ENCODE measurements at places on chromosomes 13 and 19. TPM values are rescaled to one million over a fixed set of nuclear protein-coding genes. Genes with fewer than 3 reads are reported as not detected.
A peak's percentile ranks its signal among the peaks of the same experiment; 100 is the strongest.

Gene SLC25A41
- not detected for total RNA-seq

- DNase-seq: no peak
Measured at GRCh38 chr13:79866436-79866835, 385.5 kb downstream of the NDFIP2 start.

Gene EPSTI1
- 4.8 TPM for total RNA-seq

DNA sequence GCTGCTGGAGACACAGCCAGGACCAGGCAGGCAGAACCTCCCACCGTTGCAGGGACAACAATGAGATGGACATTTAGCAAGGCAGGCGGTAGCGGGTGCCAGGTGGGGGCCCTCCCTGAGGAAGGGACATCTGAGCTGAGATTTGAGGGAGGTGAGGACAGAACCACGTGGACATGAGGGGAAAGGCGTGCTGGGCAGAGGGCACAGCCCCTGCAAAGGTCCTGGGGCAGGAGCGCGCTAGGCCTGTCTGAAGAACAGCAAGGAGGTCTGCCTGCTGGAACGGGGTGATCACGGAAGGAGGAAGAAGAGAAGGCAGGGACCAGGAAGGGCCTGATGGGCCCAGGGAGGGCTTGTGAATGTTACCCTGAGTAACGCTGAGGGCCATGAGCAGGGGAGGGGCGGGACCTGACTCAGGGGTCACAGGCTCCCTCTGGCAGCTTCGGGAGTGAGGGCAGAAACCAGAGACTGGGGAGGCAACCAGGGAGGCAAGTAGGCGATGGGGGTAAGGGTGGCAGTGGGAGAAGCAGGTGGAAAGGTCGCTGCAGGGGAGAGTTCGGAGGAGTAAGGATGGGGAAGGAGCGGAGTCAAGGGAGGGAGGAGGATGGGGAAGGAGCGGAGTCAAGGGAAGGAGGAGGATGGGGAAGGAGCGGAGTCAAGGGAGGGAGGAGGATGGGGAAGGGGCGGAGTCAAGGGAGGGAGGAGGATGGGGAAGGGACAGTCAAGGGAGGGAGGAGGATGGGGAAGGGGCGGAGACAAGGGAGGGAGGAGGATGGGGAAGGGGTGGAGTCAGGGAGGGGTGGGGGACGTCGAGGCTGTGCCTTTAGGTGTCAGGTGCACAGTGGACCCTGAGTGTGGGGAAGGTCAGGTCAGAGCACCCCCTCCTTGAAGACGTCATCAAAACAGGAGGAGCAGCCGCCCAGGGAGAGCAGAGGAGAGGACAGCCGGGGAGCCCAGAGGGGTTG, 15.7 kb upstream of the B3GNT3 start:
- DNase-seq: no peak

Gene CAPN12
- not detected for total RNA-seq

Gene CRX
- total RNA-seq: not detected

Gene ZNF283
- total RNA-seq: 10.7 TPM

DNA sequence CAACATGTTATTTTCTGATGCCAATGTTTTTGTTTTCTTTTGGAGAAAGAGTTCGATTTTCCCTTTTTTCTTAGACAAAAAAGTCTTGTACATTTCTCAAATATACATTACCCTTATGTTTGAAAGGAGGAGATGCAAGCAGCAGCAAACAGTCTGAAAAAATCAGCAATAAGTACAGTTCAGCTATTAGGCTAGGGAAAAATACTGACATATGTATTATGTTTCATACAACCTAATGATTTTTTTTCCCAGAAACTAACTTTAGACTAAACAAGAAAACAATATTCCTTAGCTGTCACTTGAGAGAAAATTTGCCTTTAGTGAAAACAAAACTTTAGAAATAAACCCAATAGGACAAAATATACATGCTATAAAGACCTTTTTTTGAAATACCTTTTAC, 1223.5 kb downstream of the SLITRK1 start:
- no peak for DNase-seq

DNA sequence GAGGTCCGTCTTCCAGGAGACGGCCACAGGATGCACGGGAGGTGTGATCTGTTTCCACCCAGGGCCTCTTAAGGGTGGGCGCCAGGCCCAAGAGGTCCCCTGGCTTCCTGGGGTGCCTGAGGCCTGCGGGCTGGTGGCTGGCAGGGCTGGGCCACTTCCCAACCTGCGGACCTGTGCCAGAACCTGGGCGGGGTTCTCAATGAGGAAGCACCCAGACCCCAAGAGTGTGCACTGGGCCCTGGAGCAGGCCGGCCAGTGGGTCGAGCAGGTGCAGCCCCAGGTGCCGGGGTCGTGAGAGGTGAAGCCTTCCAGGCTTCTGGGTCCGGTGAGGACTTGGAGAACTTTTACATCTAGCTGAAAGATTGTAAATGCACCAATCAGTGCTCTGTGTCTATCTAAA, 6.7 kb upstream of the MICU2 start:
- DNase-seq: no peak

DNA sequence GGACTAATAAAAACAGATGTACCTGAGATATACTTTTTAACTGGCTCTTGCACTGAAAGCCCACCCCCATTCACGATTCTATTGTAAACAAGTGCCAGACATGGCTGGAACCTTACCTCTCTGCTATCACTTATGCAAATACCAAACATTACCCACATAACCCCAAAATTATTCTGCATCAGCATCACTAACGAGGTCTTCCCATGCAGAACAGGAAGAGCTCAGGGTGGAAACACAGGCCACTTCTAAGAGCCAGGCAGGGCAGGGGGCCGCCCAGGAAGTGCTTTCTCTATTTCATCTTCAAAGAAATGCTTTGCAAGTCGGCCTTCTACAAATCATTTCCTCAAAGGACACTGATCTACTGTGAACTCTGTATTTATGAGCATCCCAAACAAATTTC, 7.3 kb downstream of the IRS2 start:
- DNase-seq: no peak

- DNase-seq: no peak
Measured at GRCh38 chr19:1400281-1401137, 833 bp downstream of the GAMT start.

- DNase-seq: no peak
Measured at GRCh38 chr19:57075125-57075524, 44.7 kb upstream of the USP29 start.

DNA sequence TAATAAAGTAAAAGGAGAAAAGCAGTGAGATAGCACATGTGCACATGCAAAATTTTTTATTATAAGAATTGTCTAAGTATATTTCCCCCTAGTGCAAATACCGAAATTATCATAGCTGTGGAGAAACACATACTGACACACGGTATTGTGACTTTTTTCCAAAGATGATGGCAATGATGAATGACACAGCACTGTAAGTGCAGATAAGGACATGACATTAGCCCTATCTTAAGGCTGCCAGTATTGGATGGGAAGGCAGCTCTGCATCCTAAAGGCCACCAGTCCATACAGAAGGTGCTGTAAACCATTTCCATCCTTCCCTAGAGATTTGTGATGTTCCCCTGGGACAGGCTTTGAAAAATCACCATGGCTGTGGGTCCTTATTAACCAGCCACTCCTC, 11.5 kb upstream of the MICU2 start:
- no peak for DNase-seq

Gene LINGO3
- total RNA-seq: not detected

Gene RAB20
- 21.3 TPM for total RNA-seq

GRCh38 chr19:23415034-23415433, 19.8 kb upstream of the ZNF91 start:
- DNase-seq: no peak

- no peak for DNase-seq
Measured at GRCh38 chr19:42081584-42082203, 5.7 kb downstream of the ZNF574 start.

Gene C19orf85
- total RNA-seq: not detected

Gene BCAM
- total RNA-seq: 15.1 TPM

- DNase-seq: peak; percentile 70
Measured at GRCh38 chr13:42047561-42048341, 697 bp upstream of the DGKH start.

DNA sequence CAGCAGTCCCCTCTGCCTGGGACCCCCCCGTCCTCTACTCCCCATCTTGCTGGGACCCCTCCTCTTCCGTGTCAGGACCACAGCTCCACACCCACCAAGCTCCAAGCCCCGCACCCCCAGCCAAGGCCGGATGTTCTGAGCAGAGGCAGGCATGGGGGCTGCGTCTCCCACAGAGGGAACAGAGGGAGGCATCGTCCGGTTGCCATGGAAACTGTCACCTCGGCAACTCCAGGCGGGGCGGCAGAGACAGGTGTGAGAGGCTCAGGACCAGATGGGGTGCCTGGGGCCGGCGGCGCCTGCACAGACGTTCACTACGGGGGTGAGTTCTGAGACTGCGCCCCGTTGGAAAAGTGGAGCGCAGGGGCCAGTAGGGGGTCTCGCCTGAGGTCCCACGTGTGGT, 5.4 kb downstream of the RNU6-9 start:
- no peak for DNase-seq

- DNase-seq: no peak
Measured at GRCh38 chr13:50400035-50400726, 384.9 kb downstream of the KCNRG start.

DNA sequence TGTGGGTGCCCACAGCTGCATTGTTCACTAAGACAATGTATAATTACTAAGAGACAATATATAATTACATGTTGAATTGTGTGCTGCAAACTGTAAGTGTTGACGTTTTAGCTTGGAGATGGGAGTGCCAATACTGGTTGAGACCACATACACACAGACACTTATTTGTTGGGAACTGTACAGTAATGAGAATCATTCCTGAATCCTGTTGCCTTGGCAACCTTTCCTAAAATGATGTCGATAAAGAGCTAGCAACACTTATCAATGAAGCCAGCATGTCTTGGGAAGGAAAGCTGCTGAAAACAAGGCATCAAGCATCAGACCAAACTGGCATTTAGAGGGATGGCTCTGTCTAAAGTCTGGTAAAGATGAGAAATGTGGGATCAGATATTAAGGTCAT, 51.3 kb downstream of the PCDH8 start:
- DNase-seq: no peak

Gene ZIC5
- not detected for total RNA-seq

Gene UNC13A
- 0.16 TPM for total RNA-seq

- no peak for DNase-seq
Measured at GRCh38 chr13:42485272-42485671, 88.7 kb upstream of the TNFSF11 start.

Gene ODAD3
- not detected for total RNA-seq

DNA sequence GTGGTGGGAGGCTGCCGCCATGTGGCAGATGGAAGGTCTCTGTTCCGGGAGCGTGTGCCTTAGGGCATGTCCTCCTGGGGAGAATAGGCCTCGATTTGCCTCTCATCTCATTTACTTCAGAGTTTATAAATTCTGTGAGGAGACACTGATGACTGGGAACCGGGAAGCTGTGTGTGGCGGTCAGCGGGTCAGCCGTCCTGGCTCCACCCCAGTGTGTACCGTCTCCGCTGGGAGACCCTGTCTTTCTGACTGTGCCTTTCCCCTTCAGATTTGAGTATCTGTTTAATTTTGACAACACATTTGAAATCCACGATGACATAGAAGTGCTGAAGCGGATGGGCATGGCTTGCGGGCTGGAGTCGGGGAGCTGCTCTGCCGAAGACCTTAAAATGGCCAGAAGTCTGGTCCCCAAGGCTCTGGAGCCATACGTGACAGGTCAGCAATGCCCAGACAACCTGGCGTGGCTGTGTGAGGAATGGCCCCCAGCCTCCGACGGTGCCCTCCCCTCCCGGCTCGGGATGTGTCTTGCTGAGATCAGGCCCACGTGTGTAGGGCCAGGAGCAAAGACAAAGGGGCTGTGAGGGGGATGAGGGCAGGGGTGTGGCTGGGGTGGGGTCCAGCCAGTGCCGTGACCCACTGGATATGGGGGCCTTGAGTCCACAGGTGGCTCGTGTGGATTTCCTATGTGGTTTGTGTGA, 21.6 kb downstream of the ATP4B start:
- DNase-seq: peak; percentile 58

DNA sequence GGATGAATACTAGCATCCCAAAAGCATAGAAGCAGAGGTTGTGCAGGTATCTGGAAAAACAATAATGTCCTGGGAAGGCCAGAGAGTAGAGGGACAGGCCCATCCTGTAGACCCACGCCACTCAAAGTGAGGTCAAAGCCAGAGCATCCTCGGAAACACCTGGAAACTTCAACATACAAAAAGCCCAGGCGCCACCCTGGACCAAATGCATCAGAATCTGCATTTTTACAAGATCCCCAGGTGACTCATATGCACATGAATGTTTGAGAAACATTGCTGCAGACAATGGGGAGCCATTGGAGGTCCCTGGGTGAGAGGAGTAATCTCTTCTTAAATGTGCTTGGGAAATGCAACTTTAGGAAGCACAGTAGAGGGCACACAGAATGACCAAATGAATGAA, 684.1 kb downstream of the DIAPH3 start:
- DNase-seq: no peak

- DNase-seq: no peak
Measured at GRCh38 chr19:10093295-10094186, 7.4 kb downstream of the SHFL start.

DNA sequence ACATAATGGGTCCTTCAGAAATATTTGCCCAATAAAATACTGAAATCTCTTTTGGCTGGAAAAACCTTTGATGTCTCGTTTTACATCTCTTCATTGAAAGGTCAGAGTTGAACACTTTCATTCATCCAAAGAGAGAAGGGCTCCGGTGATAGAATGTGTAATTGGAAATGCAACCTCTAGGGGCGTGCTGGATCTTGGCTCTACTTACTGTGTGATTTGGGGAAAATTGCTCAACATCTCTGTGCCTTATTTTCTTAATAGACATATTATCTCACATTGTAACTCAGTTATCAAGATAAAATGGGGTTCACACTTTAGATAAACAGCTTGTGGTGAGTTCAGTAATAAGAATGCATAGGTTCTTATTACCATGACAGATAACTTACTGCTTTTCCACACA, 1444.1 kb downstream of the SLITRK5 start:
- DNase-seq: no peak

DNA sequence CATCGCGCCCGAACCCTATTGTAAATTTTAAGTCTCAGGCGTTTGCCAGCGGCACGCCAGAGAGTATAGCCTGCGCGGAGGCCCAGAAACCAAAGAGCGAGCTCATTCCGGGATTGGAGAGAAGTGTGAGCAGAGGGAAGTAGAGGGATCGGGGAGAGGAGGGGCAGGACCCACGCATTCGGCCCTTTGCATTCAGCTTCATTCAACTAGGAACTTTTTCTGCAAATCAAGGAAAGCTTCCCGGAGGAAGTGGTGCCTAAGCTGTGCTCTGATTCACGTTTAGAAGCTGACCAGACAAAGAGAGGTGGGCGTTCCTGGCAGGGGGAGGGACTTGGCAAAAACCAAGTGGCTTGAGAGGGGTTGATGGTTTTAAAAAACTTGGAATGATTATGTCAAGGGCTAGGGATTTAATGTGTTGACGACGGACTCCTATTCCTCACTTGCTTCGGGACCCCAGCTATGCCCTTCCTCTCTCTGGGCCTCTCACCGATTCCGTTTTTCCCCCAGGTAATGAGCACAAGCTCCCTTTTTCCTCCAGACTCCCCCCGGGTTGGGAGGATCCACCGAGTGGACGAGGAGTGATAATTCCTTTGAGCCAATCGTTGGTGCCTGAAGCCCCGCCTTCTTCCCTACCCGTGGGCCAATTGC, 811 bp upstream of the PRMT1 start:
- peak; percentile 97 for DNase-seq

DNA sequence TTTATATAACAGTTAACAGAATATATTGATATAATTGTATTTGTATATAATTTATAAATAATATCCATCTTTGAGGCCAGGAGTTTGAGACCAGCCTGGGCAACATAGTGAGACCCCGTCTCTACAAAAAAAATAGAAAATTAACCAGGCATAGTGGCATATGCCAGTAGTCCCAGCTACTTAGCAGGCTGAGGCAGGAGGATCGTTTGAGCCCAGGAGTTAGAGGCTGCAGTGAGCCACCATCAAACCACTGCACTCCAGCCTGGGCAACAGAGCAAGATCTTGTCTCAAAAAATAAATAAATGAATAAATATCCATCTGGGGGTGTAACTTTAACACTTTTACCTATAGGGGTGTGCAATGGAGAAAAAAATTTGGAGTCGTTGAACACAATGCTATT, 1.3 kb upstream of the SHFL start:
- no peak for DNase-seq

Measured in sigmoid colon (tissue), 7 donors.